Smooth muscle cell of the umbilical artery (primary cell): ENCODE measurements at places on chromosomes 11 and 22. TPM values are rescaled to one million over a fixed set of nuclear protein-coding genes. Genes with fewer than 3 reads are reported as not detected.

Gene TBX10
- total RNA-seq = not detected in 2 replicates

Gene ART1
- not detected in 2 replicates for total RNA-seq

Gene NXPE4
- not detected in 2 replicates for total RNA-seq

Gene MRGPRX4
- not detected in 2 replicates for total RNA-seq

Gene RPL3
- total RNA-seq = 2,229 and 3,390 TPM in 2 replicates

Gene MB
- total RNA-seq = not detected in 2 replicates

Gene ME3
- 16.9 and 27.4 TPM in 2 replicates for total RNA-seq

Gene SEC14L3
- total RNA-seq = not detected in 2 replicates

Gene EXPH5
- total RNA-seq = 0.09 and 0.30 TPM in 2 replicates

Gene GTSE1
- 0.59 and 5.1 TPM in 2 replicates for total RNA-seq

Gene OR10D3
- not detected in 2 replicates for total RNA-seq

Gene OR10A2
- not detected in 2 replicates for total RNA-seq

Gene PRR14L
- total RNA-seq = 18.1 and 33.3 TPM in 2 replicates

Gene PGA5
- total RNA-seq = not detected in 2 replicates
